ENCODE measurements at places on chromosomes 1 and 21.
A peak's percentile ranks its signal among the peaks of the same experiment; 100 is the strongest.

- DNase-seq = no peak
These were observed 148.6 kb downstream of the ST6GALNAC5 start for GRCh38 chr1:77015748-77016341.

GRCh38 chr1:22142315-22143064 lies 407 bp downstream of the WNT4 start:
- no peak for DNase-seq

- DNase-seq = no peak
These were observed at the start of gene GUCA2A for GRCh38 chr1:42164551-42165420. Gene GUCA2A (minus strand): TSS chr1:42164745. CDS start chr1:42164712, 33 bp downstream.

DNA sequence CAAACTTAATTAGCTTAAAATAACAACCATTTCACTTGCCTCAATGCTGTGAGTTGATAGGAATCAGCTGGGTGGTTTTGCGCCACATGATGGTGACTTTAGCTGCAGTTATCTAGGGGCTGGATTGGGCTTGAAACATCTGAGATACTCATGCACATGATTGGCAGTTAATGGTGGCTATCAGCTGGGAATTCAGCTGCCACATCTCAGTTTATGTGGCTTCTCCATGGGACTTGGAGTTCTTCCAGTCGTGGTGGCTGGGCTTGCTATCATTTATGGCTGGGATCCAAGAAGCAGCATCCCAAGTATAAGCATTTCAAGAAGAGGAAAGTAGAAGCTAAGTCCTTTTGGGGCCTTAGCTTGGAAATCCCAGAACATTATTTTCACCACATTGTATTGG lies 36.4 kb downstream of the PDC start:
- no peak for DNase-seq

DNA sequence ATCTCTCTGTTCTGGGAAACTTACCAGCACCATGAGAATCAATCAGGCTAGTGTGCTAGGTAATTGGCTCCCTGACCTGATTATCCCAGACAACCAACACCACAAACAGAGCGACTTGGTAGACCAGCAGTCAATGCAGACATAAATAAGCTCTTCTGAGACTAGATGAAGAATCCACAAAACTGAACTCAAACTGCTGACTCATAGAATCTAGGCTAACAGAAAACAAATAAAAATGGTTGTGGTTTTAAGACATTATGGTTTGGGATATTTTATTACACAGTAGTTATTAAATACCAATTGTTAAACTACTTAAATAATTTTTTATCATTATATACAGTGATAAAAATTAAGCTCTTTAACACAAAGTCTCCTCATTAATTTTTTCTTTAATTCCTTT lies 535.7 kb downstream of the COL11A1 start:
- no peak for DNase-seq

- no peak for DNase-seq
These were observed 34.0 kb upstream of the DPT start for GRCh38 chr1:168763031-168763430.

DNA sequence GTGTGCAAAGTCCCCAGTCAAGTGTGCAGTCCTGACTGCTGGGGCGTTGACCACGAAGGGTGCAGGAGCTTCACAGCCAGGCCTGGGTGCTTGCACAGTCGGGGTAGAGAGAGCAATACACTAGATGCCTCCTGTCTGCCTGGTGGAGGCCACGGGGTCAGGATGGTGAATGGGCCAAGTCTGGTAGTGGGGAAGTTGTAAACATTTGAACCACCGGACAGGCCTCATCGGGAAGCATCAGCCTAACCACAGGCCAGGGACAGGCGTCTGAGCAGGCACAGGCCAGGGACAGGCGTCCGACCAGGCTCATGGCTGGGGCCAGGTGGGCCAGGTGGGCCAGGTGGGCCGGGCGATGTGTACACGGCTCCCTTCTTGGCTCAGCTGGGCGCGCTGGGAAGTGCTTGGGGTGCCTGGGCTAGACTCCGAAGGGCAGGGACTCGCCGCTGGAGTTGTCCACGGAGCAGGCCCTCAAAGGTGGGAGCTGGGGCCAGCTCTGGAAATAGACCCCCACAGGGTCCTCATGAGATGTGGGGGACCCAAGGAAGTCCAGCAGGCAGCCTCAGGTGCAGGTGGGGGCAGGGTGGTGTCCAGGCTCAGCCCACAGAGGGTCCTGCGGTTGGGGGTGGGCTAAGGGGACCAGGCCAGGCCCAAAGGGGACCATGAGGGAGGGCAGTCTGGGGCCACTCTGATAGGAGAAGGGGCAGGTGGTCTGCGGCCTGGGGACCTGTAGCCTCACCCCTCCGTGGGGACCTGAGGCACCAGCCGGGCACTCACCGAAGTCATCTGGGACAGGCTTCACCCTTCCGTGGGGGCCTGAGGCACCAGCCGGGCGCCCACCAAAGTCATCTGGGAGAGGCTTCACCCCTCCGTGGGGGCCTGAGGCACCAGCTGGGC lies 15.0 kb downstream of the COL6A1 start:
- DNase-seq = peak; percentile 5

DNA sequence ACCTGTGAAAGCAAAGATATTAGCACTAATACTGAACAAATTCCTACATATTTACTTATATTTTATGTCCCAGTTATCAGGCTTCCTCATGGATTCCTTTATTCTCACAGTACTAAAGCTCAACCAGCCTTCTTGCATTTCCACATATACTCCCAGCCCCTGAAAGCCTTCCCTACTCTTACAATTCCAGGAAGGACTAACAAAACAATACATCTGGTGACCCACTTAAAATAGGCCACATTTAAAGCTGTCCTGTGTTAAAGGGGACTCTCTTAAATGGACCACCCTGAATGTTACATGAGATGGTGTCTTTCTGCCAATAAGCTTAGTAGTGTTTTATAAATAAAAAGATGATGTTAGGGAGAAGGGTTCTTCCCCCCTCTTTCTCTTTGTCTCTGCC lies 54.4 kb downstream of the NTMT2 start:
- DNase-seq = no peak

DNA sequence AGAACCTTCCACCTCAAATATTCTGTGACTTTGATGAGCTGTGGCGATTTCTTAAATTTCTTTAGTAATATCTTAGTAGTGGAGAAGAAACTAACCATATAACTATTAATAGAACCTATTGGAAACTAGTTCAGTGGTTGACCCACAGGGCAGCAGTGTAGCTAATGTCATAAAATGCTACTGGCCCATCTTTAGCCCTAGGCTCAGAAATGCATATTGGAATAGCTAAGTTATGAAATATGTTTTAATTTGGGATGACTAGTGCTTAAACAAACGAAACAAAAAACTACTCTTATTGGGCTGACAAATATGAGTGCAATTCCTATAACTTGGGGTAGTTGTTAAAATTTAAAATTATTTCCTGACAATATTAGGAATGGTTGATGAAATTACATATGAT lies 20.2 kb downstream of the MACO1 start:
- DNase-seq = no peak

- no peak for DNase-seq
These were observed 679 bp downstream of the ABL2 start for GRCh38 chr1:179228783-179229213.

DNA sequence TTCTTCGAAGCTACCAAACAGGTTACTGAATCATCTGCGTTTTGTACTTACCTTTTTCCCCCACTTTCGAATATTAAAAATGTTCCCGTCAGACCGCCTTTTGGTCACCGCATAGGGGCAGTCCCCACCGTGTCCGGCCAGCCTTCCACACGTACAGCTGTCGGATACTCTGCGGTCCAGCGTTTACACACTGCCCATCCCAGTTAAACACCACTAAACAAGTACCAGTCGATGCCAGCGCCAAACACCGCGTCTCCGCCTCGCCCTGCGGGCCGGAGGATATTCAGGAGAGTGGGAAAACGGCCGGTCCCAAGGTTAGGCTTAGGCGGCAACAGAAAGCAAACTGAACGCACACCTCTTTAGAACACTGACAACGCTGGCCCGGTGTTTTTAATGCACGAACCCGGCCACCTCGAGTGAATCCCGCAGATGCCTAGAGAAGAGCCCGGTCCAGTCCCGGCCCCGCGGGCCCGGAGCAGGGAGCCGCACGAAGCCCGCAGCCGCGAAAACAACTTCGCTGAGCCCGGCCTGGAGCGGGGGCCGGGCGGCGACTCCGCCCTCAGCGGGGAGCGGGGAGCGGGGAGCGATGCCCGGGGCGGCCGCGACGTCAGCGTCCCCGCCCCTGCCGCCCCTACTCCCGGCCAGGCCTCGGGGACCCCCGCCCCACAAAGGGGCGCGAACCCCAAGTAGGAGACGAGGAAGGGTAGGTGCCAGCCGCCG lies 730 bp upstream of the PHF13 start:
- no peak for DNase-seq
